ENCODE measurements at places on chromosomes 2 and 18.

DNA sequence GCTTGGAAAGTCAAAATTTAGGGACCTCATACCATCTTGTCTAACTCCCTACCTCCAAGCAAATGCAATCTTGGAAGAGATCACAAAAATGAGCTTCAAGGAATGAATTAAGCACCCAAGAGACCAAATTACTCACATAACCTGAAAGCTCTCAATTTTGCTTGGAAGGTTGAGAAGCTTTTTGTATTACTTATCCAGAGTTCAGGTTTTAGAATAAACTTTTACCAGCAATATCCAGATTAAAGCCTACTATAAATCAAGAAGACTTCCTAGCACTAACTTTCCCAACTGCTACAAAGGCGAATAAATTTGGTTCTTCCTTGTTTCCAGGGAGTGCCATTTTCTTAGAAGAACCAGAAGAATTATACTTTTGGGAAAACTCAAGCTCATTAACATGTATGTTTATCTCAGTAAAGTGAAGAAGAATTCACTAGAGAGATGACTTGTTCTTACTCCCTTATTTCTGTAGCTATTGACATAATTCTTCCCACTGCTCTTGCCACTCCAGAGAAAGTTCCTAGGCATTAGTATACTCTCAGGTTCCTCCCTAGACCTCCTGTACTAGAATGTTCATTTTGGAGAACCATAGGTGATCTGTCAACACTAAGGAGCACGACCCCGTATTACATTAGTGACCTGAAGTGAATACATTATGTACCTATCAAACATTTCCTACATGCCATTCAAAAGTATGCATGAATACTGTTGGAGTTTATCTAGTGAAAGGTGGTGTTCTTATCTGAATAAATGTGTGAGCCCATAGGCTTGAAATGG lies 18.0 kb upstream of the STPG4 start:
- DNase-seq: no peak

- no peak for DNase-seq
Observed at GRCh38 chr2:196884368-196884767, 42.1 kb downstream of the PGAP1 start.

DNA sequence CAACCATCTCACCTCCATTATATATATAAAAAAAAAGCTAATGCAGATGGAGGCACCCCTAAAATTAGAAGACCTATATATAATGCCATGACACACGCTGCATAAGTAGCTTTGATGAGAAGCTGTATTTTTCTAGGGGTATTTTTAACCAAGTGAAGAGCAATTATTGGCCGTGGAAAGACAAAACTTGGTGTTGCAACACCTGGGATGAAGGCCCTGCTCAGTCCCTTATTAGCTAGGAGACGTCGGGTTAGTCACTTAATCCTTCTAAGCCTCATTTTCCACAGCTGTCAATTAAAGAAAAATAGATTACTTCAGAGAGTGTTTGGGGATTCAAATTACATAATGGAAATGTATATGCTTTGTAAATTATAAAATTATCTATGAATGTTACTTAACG lies 63.0 kb downstream of the WDR75 start:
- DNase-seq: no peak

DNA sequence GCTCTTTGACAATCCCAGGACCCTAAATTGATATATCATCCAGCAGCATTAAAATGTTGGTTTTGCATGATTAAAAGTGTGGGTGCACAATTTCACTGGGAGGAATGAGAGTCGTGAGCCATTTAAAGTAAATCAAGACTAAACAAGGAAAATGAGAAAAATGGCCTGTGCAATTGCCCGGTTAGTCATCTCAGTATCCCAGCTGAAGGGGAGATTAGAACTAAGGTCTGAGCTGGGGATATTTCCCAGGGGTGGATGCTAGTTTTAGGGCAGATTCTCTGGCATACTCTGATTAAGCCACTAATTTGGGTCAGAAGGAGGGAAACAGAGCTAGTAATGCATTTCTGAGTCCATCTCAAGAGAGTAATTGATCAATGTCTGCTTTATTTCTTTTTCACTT lies 177.2 kb downstream of the EN1 start:
- DNase-seq: no peak

- DNase-seq: no peak
Observed at GRCh38 chr18:9354256-9354655, 19.7 kb downstream of the TWSG1 start.

GRCh38 chr18:60191926-60192325 lies 180.6 kb downstream of the MC4R start:
- no peak for DNase-seq

DNA sequence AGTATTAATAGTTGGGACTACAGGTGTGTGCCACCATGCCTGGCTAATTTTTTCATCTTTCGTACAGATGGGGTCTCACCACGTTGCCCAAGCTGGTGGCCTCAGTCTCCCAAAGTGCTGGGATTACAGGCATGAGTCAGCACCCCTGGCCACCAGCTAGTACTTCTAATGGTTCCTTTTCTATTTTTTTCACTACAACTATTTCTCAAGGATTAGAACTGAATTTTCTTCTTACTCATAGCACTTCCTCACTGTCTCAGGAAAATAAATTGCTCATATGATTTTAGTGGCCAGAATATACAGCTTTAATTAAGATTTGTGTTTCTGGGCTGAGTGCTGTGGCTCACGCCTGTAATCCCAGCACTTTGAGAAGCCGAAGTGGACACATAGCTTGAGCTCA lies 43.2 kb upstream of the SOS1 start:
- no peak for DNase-seq

DNA sequence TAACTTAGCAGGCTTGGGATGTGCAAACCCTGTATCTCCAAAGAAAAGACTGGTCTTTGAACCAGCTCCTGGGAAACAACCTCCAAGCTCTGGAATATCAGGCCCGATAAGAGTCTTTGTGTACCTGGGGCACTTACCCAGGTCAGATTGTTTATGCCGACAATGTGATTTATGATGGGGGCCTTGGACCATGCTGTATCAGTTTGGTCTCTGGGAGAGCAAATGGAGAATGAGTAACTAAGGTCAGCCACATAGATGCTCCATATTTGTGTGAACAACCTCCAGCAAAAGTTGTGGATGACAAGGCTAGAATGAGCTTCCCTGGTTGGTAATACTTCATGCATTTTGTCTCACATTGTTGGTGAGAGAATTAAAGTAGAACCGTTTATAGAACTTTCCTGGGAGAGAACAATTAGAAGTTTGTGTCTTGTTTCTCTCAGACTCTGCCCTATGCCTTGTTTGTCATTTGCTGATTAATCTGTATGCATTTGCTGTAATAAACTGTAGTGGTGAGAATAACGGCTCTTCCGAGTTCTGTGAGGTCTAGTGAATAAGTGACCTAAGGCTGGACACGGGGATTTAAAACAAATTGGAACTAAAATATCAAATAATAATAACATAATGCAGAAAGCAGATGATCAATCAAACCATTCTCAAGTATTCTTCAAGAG lies 259.1 kb downstream of the XIRP2 start:
- DNase-seq: no peak

- no peak for DNase-seq
Observed at GRCh38 chr2:154457286-154457685, 241.2 kb upstream of the KCNJ3 start.

DNA sequence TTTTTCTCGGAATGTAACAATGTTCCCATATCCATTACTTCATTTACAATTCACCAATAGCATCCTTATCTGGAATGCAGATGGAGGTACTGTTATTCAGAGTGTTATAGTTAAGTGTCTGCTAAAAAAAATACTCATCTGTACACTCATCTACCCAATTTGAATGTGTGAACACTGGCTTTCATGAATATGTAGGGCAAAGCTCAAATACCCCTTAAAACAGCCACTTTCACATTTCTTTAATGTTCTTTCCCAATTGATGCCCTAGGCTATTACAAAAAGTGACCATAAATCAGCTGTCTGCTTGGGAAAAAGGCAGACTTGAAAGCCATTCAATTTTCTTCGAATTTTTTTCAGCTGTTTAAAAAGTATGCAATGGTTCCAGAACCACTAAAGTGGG lies 796.3 kb upstream of the FSHR start:
- no peak for DNase-seq

- DNase-seq: no peak
Observed at GRCh38 chr2:168976034-168976654, 55.0 kb downstream of the ABCB11 start.

- no peak for DNase-seq
Observed at GRCh38 chr2:121479882-121480522, 50.7 kb upstream of the RNU4ATAC start.

- no peak for DNase-seq
Observed at GRCh38 chr18:46378864-46379207, 274.7 kb downstream of the HAUS1 start.

- no peak for DNase-seq
Observed at GRCh38 chr2:9594366-9595054, 36.3 kb downstream of the YWHAQ start.

DNA sequence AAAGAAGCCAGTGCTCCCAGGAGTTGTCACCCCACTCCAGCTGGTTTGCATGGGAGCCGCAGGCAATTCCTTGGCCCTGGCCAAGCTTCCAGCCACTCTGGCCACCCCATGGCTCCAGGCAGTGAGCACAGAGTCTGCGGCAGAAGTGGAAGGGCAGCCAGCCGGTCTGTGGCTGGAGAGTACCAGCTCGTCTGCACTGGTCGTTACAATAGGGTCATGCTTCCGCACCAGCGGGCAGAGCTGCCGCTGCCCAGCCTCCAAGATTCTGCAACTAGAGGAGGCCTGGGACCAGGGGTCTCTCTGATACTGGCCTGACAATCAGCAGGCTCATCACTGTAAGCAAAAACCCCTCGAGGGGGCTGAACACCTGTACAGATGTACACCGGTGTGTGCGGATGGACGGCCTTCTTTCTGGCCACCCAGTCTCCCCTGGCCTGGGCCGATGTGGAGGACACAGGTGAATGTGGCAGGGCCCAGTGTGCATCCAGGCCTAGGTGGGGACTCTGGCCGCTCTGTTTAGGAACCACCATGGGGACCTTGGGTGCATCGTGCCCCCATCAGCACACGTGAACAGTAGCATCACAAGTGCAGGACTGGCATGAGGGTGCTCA lies 51.9 kb upstream of the ODC1 start:
- no peak for DNase-seq

GRCh38 chr2:17661460-17661859 lies 92.2 kb downstream of the SMC6 start:
- DNase-seq: no peak

GRCh38 chr2:154408786-154409185 lies 289.7 kb upstream of the KCNJ3 start:
- DNase-seq: no peak

- DNase-seq: no peak
Observed at GRCh38 chr2:186042207-186043028, 303.8 kb downstream of the FSIP2 start.

DNA sequence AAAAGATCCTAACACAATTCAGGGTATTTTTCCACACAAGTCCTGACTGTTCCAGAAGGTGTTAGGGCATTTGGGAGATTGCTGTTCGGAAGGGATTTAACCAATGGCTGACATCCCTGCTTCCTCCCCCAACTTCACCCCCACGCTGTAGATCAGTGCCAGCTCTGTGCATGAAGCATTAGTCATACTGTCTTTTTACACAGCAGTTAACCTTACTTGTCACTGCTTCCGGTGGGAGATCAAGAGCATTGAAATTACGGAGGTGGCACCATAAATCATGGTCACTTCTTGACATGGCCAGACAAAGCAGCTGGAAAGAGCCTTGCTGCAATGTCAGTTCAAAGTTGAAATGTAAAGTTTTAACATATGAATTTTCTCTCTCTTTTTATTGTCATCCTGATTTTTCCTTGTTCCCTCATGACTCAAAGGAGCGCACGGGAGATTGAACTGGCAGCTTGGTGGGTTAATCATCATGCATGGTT lies 70.2 kb downstream of the HRH4 start:
- peak; percentile 43 for DNase-seq

DNA sequence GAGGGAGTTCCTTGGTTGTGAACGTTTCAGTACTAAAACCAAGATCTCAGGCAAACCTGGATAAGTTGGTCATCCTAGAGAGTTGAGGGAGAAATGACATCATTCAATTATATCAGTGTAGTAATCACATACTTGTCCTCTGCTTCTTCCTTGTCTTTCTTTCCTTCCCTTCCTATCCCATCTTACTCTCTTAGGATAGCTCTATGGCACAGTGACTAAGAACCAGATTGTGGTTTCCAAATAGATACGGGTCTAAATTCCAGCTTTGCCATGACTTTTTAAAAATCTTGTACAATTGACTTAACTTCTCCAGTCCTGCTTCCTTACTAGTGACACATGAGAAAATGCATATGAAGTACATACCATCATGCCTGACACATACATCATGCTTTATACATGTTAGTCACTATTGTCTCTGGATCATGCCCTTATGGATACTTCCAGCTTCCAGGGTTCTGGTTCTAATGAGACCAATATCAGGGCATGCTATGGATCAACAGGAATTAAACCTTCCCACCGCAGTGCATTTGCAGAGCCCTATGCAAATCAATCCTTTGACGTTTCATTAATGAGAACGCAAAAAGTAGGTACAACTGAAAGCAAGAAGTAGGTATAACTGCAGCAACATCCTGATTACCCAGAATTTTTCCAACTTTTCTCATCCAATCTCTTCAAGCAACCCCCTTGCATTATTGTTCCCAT lies 168.0 kb upstream of the KLF7 start:
- no peak for DNase-seq

DNA sequence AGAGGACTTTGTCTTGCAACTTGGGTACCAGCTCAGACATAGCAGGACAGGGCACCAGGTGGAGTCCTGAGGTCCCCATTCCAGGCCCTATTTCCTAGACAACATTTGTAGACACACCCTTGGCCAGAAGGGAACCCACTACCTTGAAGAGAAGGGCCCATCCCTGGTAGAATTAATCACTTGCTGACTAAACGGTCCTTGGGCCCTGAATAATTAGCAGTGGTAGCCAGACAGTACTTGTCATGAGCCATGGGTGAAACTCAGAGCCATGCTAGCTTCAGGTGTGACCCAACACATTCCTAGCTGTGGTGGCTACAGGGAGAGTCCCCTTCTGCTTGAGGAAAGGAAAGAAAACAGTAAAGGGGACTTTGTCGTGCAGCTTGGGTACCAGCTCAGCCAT lies 28.5 kb upstream of the ACTR2 start:
- DNase-seq: no peak

- DNase-seq: no peak
Observed at GRCh38 chr2:241724259-241724974, 10.0 kb upstream of the D2HGDH start.

- peak; percentile 61 for DNase-seq
Observed at GRCh38 chr2:68909793-68910674, 38.8 kb upstream of the BMP10 start.

DNA sequence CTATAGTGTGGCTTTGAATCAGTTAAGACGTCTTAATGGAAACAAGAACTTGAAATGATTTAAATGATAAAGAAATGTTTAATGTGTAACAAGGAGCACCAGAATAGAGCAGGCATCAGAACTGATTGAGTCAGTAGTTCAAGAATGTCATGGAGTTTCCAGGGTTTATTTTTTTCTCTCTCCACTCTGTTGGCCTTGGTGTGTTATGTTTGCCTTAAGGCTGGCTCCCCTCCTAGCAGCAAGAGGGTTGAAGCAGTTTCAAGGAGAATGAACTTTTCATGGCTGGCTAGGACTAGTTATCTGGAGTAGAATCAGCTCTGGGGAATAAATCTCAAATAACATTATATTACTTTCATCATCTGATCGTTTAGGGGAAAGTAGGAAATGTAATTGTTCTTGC lies 13.4 kb upstream of the GLS start:
- no peak for DNase-seq

- DNase-seq: no peak
Observed at GRCh38 chr2:232609607-232610006, 23.8 kb upstream of the EFHD1 start.

Measured in NCI-H510A treated with DMSO at 0.1 percent for 48 hours (cell line).